Stimulated activated CD4-positive, alpha-beta T cell treated with anti-CD3 and anti-CD28 coated beads, TNF-alpha, amount 100 ng/mL, for 48 hours (primary cell): ENCODE measurements at places on chromosomes 12 and 14.

DNA sequence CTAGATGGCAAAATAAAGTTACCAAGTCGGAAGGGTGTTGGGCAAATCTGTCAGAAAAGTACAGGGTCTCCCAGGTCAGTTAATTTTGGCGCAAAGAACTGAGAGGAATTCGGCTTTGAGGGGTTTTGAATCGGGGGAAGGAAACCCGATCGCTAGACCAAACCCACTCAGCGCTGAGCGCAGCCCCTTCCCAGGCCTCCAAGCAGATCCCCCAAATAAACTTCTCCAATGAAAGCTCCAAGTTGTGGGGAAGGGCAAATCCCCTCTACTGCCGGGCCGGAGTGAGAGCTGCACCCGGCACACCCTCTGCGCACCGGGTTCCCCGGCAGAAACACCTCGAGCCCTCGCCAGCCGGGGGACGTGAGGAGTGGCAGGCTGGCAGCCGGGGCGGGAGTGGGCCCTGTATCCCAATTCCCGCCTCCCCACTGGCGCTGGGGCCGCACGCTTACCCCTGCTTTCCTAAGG lies 441 bp downstream of the E2F7 start:
- DNase-seq: no peak

GRCh38 chr14:20460458-20461224 lies 593 bp downstream of the PIP4P1 start:
- peak; percentile 37 for DNase-seq

GRCh38 chr12:99119943-99120342 lies 474.9 kb downstream of the APAF1 start:
- no peak for DNase-seq

DNA sequence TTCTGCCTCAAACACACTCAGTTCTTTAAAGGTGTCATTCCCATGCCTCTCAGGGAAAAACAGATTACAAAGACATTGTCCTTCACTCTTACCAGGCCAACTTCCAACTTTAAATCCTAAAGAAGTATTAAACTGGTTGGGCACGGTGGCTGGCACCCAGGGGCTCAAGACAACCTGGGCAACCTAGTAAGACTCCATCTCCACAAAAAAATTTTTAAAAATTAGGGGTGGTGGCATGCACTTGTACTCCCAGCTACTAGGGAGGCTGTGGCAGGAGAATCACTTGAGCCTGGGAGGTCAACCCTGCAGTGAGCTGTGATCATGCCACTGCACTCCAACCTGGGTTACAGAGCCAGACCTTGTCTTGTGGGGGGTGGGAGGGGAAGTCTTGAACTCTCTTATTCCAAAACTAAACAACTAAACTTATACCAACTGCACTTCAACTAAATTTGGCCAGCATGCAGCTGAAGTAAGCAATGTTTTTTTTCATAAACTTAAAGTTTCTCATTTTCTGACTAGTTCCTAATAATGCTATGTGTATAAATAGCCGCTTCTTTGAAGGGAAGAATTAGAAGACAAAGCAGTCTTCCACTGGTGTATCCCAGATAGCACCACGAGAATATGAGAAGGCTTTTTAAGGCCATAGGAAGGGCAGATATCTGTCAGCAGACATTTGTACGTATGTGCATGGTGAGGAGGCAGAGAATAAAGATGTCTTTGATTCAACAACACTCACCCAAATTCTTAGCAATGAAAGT lies 2.4 kb downstream of the SLC11A2 start:
- no peak for DNase-seq

- DNase-seq: no peak
Observed at GRCh38 chr12:7354529-7354928, 50.7 kb downstream of the ACSM4 start.
